ENCODE measurements at places on chromosomes 12 and 14.

- no peak for DNase-seq
Observed at GRCh38 chr12:79566452-79567174, 124.2 kb downstream of the PAWR start.

DNA sequence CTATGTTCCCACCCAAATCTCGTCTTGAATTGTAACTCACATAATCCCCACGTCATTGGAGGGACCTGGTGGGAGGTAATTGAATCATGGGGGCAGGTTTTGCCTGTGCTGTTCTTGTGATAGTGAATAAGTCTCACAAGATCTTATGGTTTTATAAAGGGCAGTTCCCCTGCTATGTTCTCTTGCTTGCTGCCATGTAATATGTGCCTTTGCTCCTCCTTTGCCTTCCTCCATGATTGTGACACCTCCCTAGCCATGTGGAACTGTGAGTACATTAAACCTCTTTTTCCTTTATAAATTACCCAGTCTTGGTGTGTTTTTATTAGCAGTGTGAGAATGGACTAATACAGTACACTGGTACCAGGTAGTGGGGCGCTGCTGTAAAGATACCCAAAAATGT lies 177.6 kb upstream of the SYT10 start:
- no peak for DNase-seq

DNA sequence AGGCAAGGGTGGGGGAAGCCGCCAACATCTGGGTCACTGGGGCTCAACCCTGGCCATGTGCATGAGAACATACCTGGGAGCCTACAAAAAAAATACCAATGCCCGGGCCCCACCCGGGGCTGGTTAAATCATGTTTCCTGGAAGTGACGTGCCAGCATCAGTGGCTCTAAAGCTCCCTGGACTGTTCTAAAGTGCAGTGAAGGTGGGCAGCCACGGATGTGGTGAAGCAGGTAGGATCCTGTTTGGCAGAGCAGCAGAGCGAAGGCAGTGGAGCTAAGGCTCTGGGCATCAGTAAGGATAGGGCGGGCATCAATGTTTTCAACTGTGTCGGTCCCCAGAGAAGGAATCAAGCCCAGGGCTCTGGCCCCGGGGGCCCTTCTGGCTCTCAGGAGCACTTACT lies 525 bp upstream of the GPR68 start:
- no peak for DNase-seq

GRCh38 chr12:86213012-86213411 lies 43.2 kb downstream of the MGAT4C start:
- no peak for DNase-seq

DNA sequence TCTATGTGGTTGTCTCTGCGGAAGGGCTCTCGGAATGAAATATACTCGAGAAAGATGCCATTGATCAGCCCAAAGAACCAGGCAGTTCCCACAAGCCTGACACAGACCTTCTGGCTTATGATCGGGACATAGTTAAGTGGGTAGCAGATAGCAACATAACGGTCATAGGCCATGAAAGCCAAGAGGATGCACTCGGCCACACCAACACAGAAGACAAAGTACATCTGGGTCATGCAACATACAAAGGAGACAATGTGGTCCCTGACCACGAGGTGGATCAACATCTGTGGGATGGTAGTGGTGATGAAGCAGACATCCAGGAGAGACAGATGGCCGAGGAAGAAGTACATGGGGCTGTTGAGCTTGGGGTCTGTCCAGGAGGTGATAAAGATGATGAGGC lies 326 bp downstream of the OR10AD1 start:
- DNase-seq, result no peak

DNA sequence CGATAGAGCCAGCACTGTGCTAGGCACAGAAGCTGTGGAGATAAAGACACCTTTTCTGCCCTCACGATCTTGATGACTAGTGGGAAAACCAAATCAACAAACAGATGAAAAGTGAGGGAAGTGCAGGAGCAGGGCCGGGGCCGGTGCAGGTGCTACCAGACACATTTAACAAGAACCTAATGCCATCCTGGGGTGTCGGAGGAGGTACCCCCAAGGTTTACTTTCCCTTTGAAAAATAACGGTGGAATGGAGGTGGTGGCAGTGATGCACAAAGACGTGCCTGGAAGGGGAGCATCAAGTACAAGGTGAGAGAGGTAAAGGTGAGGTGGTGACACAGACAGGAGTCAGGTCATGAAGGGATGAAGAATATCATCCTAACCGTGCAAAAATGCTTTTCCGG lies 22.1 kb downstream of the SLC6A13 start:
- DNase-seq, result no peak

DNA sequence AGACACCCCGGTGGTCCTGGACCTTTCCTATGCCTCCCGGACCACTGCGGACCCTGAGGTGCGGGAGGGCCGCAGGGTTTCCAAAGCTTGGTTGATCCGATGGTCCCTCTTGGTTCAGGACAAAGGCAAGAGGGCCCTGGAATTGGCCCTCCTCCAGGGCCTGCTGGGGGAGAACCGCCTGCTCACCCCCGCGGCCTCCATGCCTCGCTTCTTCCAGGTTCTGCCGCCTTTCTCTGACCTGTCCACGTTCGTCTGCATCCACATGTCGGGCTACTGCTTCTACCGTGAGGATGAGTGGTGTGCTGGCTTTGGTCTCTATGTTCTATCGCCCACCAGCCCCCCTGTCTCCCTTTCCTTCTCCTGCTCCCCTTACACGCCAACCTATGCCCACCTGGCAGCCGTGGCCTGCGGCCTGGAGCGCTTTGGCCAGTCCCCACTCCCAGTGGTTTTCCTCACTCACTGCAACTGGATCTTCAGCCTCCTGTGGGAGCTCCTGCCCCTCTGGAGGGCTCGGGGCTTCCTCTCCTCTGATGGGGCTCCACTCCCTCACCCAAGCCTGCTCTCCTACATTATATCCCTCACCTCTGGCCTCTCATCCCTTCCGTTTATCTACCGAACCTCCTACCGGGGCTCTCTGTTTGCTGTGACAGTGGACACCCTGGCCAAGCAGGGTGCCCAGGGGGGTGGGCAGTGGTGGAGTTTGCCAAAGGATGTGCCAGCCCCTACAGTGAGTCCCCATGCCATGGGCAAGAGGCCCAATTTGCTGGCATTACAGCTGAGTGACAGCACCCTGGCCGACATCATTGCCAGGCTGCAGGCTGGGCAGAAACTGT lies 13.8 kb downstream of the CBLN3 start:
- DNase-seq, result no peak

DNA sequence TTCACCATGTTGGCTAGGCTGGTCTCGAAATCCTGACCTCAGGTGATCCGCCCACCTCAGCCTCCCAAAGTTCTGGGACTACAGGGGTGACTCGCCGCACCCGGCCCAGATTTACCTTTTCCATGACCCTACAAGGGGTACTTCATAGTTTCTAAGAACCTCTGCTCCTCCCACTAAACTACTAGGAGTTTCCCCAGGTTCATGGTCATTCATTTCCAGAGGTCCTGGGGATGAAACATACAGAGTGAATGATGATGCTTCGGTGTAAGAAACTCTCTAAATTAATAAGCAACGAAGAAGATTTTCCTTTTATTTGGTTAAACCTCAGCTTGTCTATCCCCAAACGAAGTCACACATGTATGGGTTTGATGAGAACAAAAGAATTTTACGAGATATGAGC lies 56.9 kb downstream of the AMN start:
- no peak for DNase-seq

DNA sequence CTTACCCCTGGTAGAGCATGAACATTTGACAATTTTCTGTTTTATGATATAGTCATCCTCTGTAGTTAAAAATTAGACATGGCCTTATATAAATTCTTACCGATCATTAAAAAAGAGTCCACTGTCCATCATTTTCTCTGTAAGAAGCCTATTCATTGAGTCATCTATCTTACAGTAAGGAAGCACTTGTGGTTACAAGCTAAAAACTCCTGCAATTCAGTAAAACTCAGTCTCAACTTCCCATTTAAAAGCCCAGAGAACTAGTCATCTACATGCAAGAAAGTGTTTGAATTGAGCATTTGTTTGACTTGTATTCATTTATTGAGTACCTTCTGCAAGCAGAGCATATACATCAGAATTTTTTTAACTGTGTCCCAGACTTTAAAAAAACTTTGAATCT lies 63.3 kb downstream of the GTF2A1 start:
- DNase-seq, result peak; percentile 56

DNA sequence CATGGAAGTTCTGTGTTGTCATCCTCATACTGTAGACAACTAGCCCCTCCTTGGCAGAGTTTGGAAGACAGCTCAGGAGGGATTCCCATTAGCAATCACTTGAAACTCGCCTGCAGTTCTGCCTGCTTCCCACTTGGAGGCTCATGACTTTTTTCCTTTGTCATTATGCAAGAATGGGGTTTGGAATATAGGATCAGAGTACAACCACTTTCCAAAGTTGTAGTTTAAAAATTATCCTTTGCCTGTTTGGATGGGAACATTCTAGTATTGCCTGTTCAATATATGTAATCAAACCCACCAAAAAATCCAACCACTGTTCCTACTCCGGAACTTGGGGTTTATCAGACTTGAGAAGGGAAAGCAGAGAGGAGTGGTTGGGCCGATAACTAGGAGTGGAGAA lies 2.1 kb upstream of the GPD1 start:
- DNase-seq, result peak; percentile 78

- DNase-seq, result no peak
Observed at GRCh38 chr14:86852530-86852929, 1140.5 kb downstream of the GALC start.

DNA sequence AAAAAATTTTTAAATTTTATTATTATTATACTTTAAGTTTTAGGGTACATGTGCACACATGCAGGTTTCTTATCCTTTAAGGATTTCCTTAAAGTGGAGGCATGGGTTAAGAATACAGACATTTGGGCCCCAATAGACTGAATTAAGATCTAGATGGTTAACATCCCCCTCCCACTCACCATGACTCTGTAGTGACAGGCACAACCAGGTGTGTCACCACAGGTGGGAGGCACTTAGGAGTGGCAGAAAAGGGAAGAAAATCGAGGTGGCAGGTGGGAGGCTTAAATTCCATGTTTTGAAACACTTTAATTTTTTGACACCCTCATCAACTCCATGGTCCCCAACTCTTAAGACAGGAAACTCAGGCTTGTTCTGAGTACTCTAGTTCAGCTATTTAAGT lies 37.6 kb upstream of the GRIP1 start:
- no peak for DNase-seq

- no peak for DNase-seq
Observed at GRCh38 chr12:52175371-52176350, 16.2 kb downstream of the KRT80 start.

GRCh38 chr12:96152164-96152563 lies 42.0 kb upstream of the ELK3 start:
- no peak for DNase-seq

GRCh38 chr12:104469523-104469922 lies 12.8 kb downstream of the CHST11 start:
- DNase-seq, result no peak

DNA sequence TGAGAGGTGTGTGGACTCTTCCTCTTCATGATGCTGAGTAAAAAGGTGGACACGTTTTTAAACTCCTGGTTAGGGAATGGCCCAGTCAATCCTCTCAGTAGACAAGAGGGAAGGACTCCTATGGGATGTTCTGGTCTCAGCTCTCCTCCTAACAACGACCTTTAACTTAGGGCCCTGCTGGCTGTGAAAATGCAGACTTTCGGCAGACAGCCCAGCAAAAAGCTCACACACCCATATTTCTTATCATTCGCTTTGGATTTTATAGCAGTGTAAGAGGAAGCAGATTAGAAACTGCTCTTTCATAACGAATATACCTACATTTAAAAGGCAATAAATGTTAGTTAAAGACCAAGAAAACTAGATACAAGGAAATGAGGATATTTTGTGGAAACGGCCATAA lies 18.0 kb upstream of the YARS2 start:
- no peak for DNase-seq

DNA sequence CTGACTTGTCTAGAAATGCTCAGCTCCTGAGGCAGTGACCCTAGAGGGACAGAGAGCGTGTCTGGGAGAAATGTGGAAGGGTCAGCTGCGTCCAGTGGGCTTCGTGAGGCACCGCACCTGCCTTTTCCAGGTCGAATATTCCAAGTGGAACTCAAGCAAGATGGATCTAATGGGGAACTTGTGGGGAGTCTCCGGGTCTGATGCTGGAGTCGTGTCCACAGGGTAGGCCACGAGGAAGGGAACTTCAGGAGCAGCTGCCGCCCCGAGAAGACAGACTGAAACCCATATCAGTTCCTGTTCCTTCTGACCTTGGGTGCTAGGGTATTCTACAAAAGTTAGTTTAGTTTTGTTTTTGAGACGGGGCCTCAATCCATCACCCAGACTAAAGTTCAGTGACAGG lies 67.5 kb downstream of the TNFAIP2 start:
- no peak for DNase-seq

DNA sequence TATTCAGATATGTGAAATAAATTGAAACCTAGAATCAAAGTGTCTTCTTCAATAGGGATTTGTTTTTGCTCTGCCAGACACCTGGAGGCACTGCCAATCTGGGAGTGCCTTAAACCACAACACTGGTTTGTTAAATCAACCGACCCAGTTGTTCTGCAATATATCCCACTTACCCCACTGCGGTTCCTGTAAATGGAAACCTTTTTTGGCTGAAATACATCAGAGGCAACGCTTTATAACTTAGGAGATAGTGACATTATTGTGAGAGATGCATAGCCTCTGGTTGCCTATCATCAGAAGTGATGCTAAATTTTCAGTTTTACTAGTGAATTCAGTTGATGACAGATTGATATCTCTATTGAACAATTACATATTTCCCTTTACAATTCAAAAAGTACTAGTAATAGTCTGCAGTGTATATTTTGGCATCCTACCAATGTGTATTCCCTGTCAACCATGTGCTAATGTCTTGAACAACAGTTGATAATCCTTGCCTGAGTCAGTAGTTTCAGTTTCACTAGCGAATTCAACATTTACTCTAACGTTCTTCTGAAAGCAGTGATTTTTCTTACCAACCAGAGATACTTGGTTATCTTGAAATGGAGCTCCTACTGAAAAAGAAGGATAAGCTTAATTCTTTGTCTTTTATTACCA lies 30.5 kb downstream of the PPP2R5C start:
- peak; percentile 52 for DNase-seq

DNA sequence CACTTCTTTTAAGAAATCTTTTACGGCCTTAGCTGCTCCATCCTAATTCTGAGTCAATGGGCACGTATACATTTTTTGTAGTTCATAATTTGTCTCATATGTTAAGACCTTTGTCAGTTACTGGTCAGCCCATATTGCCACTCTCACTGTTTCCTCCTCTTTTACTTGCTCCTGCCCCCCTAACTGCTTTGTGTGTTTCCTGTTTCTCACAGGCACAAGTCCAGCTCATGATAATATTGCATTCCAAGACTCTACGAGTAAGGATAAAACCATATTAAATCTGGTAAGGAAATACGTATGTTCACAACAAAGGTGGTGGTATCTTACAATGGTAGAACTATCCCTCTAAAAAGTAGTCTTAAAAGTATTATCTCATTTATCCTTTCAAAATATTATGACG lies 111.7 kb downstream of the DNAI7 start:
- no peak for DNase-seq
